Smooth muscle cell of the umbilical artery (primary cell): ENCODE measurements at places on chromosomes 5 and 9. TPM values are rescaled to one million over a fixed set of nuclear protein-coding genes. Genes with fewer than 3 reads are reported as not detected.

The PCDHB9 gene
- 0.18 and 0.30 TPM in 2 replicates for total RNA-seq

The BASP1 gene
- total RNA-seq, result 155 and 170 TPM in 2 replicates

The ERCC6L2 gene
- total RNA-seq, result 79.3 and 99.6 TPM in 2 replicates

The EQTN gene
- total RNA-seq, result not detected in 2 replicates

The SPINK4 gene
- not detected in 2 replicates for total RNA-seq

The WASHC1 gene
- total RNA-seq, result 3.3 and 3.4 TPM in 2 replicates

The PCDHA11 gene
- total RNA-seq, result 0.18 and 0.30 TPM in 2 replicates

The FCN2 gene
- not detected in 2 replicates for total RNA-seq

The SRD5A1 gene
- total RNA-seq, result 9.5 and 30.7 TPM in 2 replicates

The TIFAB gene
- total RNA-seq, result not detected in 2 replicates

The VAV2 gene
- 14.8 and 32.8 TPM in 2 replicates for total RNA-seq

The SPATA31D4 gene
- not detected in 2 replicates for total RNA-seq

The ENHO gene
- not detected in 2 replicates for total RNA-seq

The SOX30 gene
- total RNA-seq, result 0.18 TPM in 1 of 2 replicates, not detected in the other

The CCL27 gene
- 0.14 and 0.59 TPM in 2 replicates for total RNA-seq

The CDC20B gene
- not detected in 2 replicates for total RNA-seq

The PCDHB16 gene
- 0.09 and 0.30 TPM in 2 replicates for total RNA-seq

The TLX3 gene
- total RNA-seq, result not detected in 2 replicates

The TXNDC15 gene
- total RNA-seq, result 211 and 316 TPM in 2 replicates

The ANKRD18B gene
- total RNA-seq, result 6.4 and 35.6 TPM in 2 replicates

The N4BP3 gene
- total RNA-seq, result under 0.01 and 0.46 TPM in 2 replicates

The PCA3 gene
- total RNA-seq, result not detected in 2 replicates

The ARID3C gene
- 0.18 TPM in 1 of 2 replicates, not detected in the other for total RNA-seq

The ACSL6 gene
- under 0.01 TPM in 1 of 2 replicates, not detected in the other for total RNA-seq
